Activated naive CD4-positive, alpha-beta T cell treated with anti-CD3 and anti-CD28 coated beads, Interleukin-2, amount 10 ng/mL, durations not matched to agents 7 days and 5 days (primary cell): ENCODE measurements at places on chromosomes 4 and X.
A peak's percentile ranks its signal among the peaks of the same experiment; 100 is the strongest.

GRCh38 chrX:56986138-56986537 lies 9.2 kb downstream of the SPIN3 start:
- H3K4me3 ChIP-seq, result no peak overlapping the region
- peaks cover 16% of the 10 kb centered on the region for H3K4me1 ChIP-seq
- H3K27ac ChIP-seq, result no peak overlapping the region
- H3K27me3 ChIP-seq, result no peaks in the 10 kb centered on the region
- peaks cover 12% of the 10 kb centered on the region for H3K36me3 ChIP-seq
- DNase-seq, result no peak

GRCh38 chr4:110454441-110454840 lies 21.5 kb upstream of the ENPEP start:
- H3K36me3 ChIP-seq, result no peaks in the 10 kb centered on the region
- H3K4me1 ChIP-seq, result no peaks in the 10 kb centered on the region
- no peak for DNase-seq
- H3K27me3 ChIP-seq, result peaks cover 4% of the 10 kb centered on the region
- H3K27ac ChIP-seq, result no peak overlapping the region

- H3K4me1 ChIP-seq, result no peaks in the 10 kb centered on the region
- H3K4me3 ChIP-seq, result no peak overlapping the region
- no peaks in the 10 kb centered on the region for H3K27me3 ChIP-seq
Observed at GRCh38 chr4:127249066-127249766, 383.5 kb upstream of the INTU start.

- H3K4me1 ChIP-seq, result peaks cover 28% of the 10 kb centered on the region
- peak overlapping the region; percentile 87 for H3K27ac ChIP-seq
- no peaks in the 10 kb centered on the region for H3K27me3 ChIP-seq
- DNase-seq, result peak; percentile 54
- H3K36me3 ChIP-seq, result peaks cover 15% of the 10 kb centered on the region
Observed at GRCh38 chrX:47628982-47629381, 748 bp downstream of the CFP start.

GRCh38 chr4:176671532-176671931 lies 121.2 kb downstream of the VEGFC start:
- H3K27me3 ChIP-seq, result no peaks in the 10 kb centered on the region
- H3K27ac ChIP-seq, result no peak overlapping the region
- DNase-seq, result no peak
- no peak overlapping the region for H3K4me3 ChIP-seq
- no peaks in the 10 kb centered on the region for H3K4me1 ChIP-seq

GRCh38 chr4:17515445-17516407 lies 761 bp downstream of the CLRN2 start:
- peaks cover 29% of the 10 kb centered on the region for H3K27me3 ChIP-seq
- no peak for DNase-seq
- H3K36me3 ChIP-seq, result peaks cover 4% of the 10 kb centered on the region
- H3K4me3 ChIP-seq, result no peak overlapping the region
- no peak overlapping the region for H3K27ac ChIP-seq

DNA sequence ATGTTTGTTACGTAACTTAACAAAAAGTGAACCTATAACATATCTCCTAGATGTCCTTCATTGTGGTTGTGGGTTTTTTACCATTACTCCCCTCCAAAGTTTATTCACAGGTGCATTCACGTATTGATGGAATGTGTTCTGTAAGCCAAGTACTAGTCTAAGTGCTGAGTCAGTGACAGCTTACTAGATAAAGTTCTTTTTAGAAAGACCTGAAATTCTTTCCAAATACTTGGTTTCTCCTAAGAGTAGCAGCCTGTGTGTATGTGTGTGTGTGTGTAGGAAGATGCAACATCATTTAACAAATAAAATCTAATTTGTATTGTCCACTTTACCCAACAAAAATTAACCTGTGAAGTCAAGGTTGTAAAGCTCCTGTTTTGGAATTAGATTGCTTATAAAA lies 22.1 kb downstream of the NAP1L5 start:
- peaks cover 43% of the 10 kb centered on the region for H3K36me3 ChIP-seq
- H3K27ac ChIP-seq, result no peak overlapping the region
- H3K4me1 ChIP-seq, result peaks cover 6% of the 10 kb centered on the region
- no peak overlapping the region for H3K4me3 ChIP-seq

DNA sequence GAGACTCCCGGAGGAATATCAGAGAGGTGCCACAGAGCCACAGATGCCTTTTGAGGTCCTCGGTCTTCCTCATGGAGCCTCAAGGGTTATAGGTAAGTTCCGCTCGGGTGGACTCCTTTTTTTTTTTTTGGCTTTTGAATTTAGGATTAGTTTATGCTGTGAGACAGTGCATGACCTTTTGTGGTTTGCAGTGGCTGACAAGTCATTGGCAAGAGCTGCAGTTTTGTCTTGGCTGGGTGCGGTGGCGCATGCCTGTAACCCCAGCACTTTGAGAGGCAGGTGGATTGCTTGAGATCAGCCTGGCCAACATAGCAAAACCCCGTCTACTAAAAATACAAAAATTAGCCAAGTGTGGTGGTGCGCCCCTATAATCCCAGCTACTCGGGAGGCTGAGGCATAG lies 4.5 kb upstream of the GRSF1 start:
- no peak for DNase-seq
- H3K27me3 ChIP-seq, result no peaks in the 10 kb centered on the region
- H3K4me3 ChIP-seq, result no peak overlapping the region
- peaks cover 5% of the 10 kb centered on the region for H3K4me1 ChIP-seq
- H3K27ac ChIP-seq, result no peak overlapping the region

DNA sequence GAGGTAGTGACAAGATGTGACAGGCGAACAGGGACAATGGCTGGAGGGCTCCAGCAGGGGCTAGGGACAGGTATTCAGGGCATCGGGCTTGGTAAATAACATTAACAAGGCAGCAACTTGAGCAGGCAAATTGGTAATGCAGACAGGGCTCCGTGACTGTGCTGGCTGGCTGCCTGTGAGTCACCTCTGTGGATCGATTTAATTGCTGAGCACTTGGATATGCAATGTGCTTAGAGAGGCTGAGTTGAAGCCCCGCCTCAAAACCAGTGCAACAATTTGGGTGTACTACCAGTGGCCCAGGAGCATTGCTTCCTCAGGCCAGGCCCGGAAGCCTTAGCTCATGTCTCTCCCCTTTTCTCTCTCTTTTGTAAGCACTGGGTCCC lies 19.5 kb downstream of the CNGA2 start:
- no peak for DNase-seq
- no peak overlapping the region for H3K27ac ChIP-seq
- peaks cover 13% of the 10 kb centered on the region for H3K27me3 ChIP-seq
- H3K36me3 ChIP-seq, result no peaks in the 10 kb centered on the region

- H3K4me1 ChIP-seq, result no peaks in the 10 kb centered on the region
- DNase-seq, result no peak
- no peaks in the 10 kb centered on the region for H3K27me3 ChIP-seq
- H3K36me3 ChIP-seq, result no peaks in the 10 kb centered on the region
- no peak overlapping the region for H3K27ac ChIP-seq
Observed at GRCh38 chrX:33385546-33385945, 174.2 kb upstream of the DMD start.

- no peaks in the 10 kb centered on the region for H3K27me3 ChIP-seq
- no peak overlapping the region for H3K27ac ChIP-seq
- peaks cover 22% of the 10 kb centered on the region for H3K36me3 ChIP-seq
- DNase-seq, result no peak
- peaks cover 2% of the 10 kb centered on the region for H3K4me1 ChIP-seq
Observed at GRCh38 chr4:56371426-56372220, 15.7 kb downstream of the AASDH start.

- no peak for DNase-seq
- no peak overlapping the region for H3K27ac ChIP-seq
- peaks cover 3% of the 10 kb centered on the region for H3K27me3 ChIP-seq
- peaks cover 3% of the 10 kb centered on the region for H3K36me3 ChIP-seq
- H3K4me3 ChIP-seq, result no peak overlapping the region
Observed at GRCh38 chr4:88219099-88219498, 60.7 kb upstream of the ABCG2 start.

- DNase-seq, result no peak
- no peak overlapping the region for H3K4me3 ChIP-seq
- H3K4me1 ChIP-seq, result peaks cover 11% of the 10 kb centered on the region
- no peaks in the 10 kb centered on the region for H3K27me3 ChIP-seq
- H3K36me3 ChIP-seq, result no peaks in the 10 kb centered on the region
Observed at GRCh38 chr4:74267998-74268606, 40.2 kb upstream of the EPGN start.

GRCh38 chr4:83759611-83760010 lies 223.7 kb downstream of the GPAT3 start:
- no peaks in the 10 kb centered on the region for H3K4me1 ChIP-seq
- no peak for DNase-seq
- no peaks in the 10 kb centered on the region for H3K36me3 ChIP-seq
- no peaks in the 10 kb centered on the region for H3K27me3 ChIP-seq
- no peak overlapping the region for H3K4me3 ChIP-seq

DNA sequence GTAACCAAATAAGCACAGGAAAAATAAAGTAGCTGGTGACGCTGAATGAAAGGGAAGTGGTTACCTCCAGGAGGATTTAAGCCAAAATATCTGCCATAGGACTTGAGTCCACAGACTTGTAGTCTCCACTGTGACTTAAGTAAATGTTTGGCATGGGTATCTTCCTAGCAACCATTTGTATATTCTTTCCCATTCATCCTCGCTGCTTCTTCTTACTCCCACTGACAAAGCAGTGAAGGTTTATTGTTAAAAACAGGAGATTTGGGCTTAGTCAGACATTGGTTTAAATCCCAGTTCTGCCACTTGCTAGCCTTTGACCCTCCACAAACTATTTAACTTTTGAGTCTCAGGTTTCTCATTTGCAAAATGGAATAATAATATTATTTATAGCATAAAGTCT lies 22.3 kb downstream of the COL4A6 start:
- no peaks in the 10 kb centered on the region for H3K27me3 ChIP-seq
- no peaks in the 10 kb centered on the region for H3K4me1 ChIP-seq
- DNase-seq, result no peak
- H3K4me3 ChIP-seq, result no peak overlapping the region
- H3K36me3 ChIP-seq, result no peaks in the 10 kb centered on the region

- DNase-seq, result no peak
- no peak overlapping the region for H3K4me3 ChIP-seq
- no peaks in the 10 kb centered on the region for H3K36me3 ChIP-seq
Observed at GRCh38 chr4:77284036-77284435, 127.0 kb downstream of the CCNG2 start.

GRCh38 chr4:162497564-162498167 lies 333.9 kb upstream of the FSTL5 start:
- no peaks in the 10 kb centered on the region for H3K36me3 ChIP-seq
- H3K27ac ChIP-seq, result no peak overlapping the region
- no peaks in the 10 kb centered on the region for H3K4me1 ChIP-seq

- H3K27me3 ChIP-seq, result no peaks in the 10 kb centered on the region
- H3K4me1 ChIP-seq, result peaks cover 24% of the 10 kb centered on the region
- peaks cover 14% of the 10 kb centered on the region for H3K36me3 ChIP-seq
- no peak overlapping the region for H3K27ac ChIP-seq
Observed at GRCh38 chrX:56817179-56817578, 88.1 kb downstream of the NBDY start.

GRCh38 chr4:70701271-70701670 lies 12.9 kb downstream of the UTP3 start:
- no peak overlapping the region for H3K27ac ChIP-seq
- H3K4me3 ChIP-seq, result no peak overlapping the region
- DNase-seq, result no peak
- H3K36me3 ChIP-seq, result peaks cover 3% of the 10 kb centered on the region
- no peaks in the 10 kb centered on the region for H3K27me3 ChIP-seq

GRCh38 chrX:110025395-110025794 lies 22.5 kb downstream of the TMEM164 start:
- H3K27me3 ChIP-seq, result no peaks in the 10 kb centered on the region
- H3K27ac ChIP-seq, result no peak overlapping the region
- no peak overlapping the region for H3K4me3 ChIP-seq
- peaks cover 7% of the 10 kb centered on the region for H3K36me3 ChIP-seq

- DNase-seq, result no peak
- no peaks in the 10 kb centered on the region for H3K4me1 ChIP-seq
- H3K27ac ChIP-seq, result no peak overlapping the region
- no peaks in the 10 kb centered on the region for H3K27me3 ChIP-seq
- no peaks in the 10 kb centered on the region for H3K36me3 ChIP-seq
- no peak overlapping the region for H3K4me3 ChIP-seq
Observed at GRCh38 chrX:112056476-112056875, 26.1 kb downstream of the TRPC5 start.

DNA sequence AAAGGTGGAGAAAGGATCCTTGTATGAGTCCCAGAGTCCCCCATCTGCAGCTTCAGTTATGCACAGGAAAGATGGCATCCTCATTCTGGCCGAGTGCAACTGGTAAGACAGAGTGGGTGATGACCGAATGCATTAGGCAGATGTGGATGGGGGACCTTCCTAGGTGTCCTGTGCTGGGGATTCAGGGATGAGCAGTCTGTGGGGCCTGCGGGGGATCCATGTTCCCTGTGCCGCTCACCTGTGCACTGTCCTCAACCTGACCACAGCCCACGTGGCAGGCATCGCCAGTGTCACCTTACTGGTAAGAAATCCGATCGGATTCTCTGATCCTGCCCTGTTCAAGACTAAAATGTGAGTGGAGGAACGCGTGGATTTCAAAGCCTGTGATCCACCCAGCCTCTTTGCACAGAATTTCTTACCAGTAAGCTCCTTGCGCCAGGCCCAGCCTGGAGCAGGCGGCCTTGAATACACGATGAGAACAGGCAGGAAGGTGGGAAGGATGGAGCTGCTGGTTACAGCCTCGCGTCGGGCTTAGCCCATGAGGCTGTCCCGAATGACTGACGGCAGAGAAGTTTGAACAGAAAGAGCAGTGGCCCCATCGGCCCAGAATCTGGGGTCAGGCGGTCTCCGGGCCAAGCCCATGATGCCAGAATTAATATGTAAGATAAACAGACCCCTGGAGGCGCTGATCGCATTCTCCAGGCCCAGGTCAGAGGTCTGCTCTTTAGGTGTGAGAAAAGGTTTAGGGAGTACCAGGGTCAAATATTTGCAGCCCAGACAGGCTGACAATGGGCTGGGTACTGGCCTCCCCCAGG lies 56.5 kb downstream of the CPZ start:
- H3K4me1 ChIP-seq, result no peaks in the 10 kb centered on the region
- no peaks in the 10 kb centered on the region for H3K27me3 ChIP-seq
- no peaks in the 10 kb centered on the region for H3K36me3 ChIP-seq
- H3K27ac ChIP-seq, result no peak overlapping the region

GRCh38 chr4:78057135-78057599 lies at the start of gene FRAS1:
FRAS1 (plus strand) TSS chr4:78057323; CDS start chr4:78058010, 687 bp downstream.
- peaks cover 30% of the 10 kb centered on the region for H3K4me1 ChIP-seq
- H3K36me3 ChIP-seq, result peaks cover 1% of the 10 kb centered on the region
